ENCODE measurements at places on chromosomes 13 and 19.

DNA sequence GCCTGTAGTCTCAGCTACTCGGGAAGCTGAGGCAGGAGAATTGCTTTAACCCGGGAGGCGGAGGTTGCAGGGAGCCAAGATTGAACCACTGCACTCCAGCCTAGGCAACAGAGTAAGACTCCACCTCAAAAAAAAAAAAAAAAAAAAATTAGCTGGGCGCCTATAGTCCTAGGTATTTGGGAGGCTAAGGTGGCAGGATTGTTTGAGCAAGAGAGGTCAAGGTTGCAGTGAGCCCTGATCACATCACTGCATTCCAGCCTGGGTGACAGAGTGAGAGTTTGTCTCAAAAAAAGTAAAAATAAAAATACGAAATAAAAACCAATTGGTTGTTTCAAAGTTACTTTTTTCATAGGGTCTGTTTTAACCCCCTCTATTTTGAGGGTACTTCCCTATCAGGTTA, 1.3 kb upstream of the LMNB2 start:
- DNase-seq, result no peak

- DNase-seq, result no peak
These were observed 1.1 kb downstream of the ATP13A1 start for GRCh38 chr19:19662344-19662743.

DNA sequence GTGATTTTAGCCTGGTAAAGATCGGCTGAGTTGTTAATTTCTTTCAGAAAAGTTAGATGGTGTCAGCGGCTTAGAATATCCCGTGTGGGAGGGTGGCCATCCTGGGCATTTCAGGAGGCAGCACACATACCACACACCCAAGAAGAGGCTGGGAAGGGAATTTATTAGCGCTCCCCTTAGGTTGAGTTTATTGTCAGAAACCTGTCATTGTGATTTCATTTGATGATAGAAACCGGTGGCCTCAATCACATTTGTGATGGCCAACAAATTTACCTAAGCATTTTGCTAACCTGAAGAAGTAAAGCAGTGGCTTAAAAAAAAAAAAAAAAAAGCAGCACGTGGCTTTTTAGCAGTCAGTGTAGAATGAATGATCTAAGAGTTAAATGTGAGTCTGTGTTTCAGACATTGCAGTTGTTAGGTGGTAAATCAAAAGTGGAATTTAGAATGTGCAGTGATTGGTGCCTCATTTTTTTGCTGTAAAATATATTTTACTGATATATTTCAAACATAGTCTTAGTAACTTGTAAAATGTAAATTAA, 2.7 kb downstream of the SIPA1L3 start:
- DNase-seq, result no peak

DNA sequence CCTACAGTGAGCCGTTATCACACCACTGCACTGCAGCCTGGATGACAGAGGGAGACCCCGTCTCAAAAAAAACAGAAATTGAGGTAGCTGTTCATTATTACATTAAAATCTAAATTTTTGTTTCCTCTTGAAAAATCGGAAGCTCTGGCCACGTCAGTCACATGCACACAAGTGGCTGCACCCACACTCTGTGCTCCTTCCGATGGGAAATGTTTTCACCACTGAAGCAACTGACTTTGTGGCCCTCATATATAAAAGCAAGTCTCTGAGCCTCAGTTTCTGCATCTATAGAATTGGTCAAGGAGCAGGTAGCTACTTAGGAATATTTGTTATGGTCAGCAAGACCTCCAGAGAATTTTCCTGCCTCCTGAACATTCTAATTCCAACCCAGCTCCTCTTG, 4.5 kb downstream of the LRRC25 start:
- no peak for DNase-seq

- DNase-seq, result no peak
These were observed at the start of gene SHC2 for GRCh38 chr19:460877-461720. SHC2 (minus strand) TSS chr19:461033; CDS start chr19:460996, 37 bp downstream.

DNA sequence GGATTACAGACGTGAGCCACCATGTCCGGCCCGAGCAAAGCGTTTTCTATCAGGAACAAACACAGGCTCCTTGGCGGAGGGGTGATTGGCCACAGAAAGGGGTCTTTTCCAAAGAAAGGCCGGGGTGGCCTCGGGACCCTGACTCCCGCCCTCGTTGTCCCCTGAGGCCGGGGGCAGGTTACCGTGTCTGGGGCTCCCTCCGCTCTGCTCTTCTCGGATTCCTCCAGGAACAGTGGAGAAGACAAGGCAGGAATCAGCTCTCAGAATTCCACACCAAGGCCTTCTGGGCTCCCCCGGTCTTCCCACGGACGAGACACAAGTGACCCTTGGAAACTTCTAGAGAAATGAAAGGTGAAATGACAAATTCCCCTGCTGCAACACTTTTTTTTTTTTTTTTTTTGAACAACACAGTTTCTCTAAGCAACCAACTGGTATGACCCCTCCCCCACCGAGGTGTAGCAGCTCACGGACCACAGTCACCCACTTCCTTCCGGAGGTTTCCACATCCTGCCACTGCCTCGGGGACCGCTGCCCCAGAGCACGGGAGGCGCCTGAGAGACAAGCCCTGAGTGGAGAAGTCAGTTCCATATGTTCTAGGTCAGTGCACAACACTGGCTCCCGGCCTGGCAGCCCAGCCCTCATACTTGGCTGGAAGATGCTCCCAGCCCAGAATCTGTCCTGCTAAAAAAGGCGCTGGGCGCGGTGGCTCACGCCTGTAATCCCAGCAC, 11.0 kb downstream of the MOB3A start:
- DNase-seq, result peak; percentile 41

DNA sequence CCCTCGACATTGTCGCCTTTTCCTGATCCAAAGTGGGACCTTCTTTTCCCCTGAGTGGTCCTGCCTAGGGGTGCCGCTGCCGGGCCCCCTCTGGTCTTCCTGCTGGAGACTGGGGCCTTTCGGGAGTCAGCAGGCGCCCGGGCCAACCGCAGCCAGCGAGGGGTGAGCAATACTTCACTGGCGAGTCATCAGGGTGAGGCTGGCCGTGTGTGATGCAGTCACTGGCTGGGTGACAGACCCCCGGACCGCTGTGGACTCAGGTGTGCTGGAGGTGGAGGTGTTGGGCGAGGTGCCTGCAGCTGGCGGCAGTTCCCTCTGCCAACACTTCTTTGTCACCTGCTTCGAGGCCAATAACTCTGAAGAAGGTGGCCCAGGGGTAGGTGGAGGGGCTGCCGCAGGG, 1.5 kb upstream of the CGB5 start:
- DNase-seq, result no peak

GRCh38 chr13:75432045-75432444, 49.9 kb downstream of the TBC1D4 start:
- no peak for DNase-seq

DNA sequence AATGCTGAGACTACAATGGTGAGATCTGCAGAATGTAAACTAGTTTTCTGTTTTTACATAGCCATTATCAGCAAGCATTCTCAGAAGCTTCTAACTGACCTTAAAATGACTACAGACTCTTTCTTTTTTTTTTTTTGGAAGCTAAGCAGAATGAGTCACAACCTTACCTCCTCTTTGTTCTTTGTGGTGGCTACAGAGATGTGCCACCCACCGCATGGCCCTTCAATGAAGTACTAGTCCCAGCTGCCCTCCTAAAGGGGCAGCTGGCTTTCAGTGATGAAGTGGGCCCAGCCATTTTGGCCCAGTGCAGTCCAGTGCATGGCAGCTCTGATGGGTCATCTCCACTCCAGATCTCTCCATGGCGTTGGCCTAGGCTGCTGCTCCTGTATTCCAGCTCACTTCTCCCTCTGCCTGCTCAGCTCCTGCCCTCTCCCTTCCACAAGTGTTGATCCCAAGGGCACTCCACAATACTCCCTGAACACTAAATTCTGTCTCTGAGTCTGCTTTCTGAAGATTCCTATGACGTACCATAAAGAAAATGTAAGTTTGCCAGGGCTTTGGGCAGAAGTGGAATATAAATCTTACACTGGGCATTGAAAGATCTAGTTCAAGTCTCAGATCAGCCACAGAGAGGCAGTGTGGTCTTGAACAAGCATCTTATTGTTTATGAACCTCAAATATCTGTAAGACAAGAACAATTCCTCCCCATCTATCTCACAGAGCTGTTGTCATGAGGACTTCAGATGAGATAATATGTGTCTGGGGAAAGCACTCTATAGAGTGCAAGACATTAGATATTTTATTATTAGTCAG, 85.6 kb downstream of the RXFP2 start:
- peak; percentile 39 for DNase-seq

DNA sequence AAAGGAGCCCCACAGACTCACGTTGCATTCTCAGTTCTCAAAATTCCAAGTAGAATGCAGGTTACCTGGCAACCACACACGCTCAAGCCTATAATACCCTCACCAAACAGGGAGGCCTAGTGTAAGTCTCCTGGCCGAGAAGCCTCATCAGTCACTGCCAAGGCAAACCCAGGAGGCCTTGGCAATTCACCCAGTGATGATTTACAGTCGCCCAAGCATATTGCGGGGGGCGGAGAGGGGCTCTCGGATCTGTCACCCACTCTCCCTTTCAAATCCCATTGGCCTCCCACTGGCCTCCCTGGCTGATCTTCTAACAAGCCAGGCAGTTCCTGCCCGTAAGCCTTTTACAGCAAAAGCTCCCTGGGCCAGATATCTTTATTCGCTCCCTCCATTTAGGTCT, 1.1 kb downstream of the AKAP8L start:
- no peak for DNase-seq

GRCh38 chr19:13751436-13751835, 12.9 kb upstream of the MRI1 start:
- no peak for DNase-seq

DNA sequence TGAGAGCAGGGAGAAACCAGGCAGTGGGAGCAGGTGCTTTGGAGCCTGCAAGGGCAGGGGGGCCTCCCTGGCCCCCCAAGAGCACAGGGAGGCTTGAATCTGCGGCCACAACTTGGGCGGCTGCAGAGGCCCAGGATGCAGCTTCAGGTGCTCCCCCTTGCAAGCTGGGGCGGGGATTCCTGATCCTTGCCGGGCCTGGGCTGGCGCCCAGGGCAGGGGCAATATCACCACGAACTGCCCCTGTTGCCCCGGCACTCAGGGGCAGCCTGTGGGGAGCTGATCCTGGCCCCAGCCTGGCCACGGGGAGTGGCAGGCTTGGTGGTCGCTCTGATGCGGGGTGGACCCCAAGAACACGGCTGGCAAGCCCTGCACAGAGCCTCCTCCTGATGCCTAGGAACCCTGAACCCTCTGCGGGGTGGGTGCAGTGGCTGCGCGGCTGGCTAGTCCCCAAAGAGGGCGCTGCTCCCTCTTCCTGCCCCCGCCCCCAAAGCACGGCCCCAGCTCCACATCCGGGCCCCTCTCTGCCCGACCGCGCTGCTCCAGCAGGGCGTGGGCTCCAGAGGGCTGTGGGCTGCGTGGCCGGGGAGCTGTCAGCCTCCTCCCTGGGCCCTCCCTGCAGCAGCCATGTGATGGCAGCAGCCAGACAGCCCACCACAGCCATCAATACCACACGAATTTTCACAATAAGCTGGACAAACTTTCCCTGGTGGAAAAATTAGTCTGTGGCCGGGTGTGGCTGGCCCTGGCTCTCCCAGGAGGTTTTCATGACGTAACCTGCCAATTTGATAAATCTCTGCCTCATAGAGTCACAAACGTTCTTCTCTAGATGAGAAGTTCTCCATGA, 21.0 kb downstream of the TNFSF9 start:
- DNase-seq, result no peak

DNA sequence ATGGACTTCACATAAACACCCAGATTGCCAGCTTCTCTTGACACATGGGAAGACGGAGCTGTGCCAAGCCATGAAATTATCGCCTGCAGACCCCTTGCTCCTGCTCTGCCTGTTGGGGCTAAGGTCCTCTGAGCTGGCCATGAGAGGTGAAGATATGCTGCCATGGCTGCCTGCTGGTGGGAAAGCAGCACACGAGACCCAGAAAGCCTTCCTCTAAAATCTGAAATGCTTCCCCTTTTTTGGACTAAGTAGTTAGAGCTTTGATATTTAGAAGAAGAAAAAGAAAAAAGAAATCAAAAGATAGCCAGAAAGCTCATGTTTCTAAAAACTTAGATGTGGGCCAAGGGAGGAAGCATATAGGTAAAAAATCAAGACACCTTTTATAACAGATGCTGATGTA, 11.2 kb downstream of the WDFY2 start:
- no peak for DNase-seq

- DNase-seq, result peak; percentile 61
These were observed 85.2 kb upstream of the SPATA13 start for GRCh38 chr13:24075137-24075975.

DNA sequence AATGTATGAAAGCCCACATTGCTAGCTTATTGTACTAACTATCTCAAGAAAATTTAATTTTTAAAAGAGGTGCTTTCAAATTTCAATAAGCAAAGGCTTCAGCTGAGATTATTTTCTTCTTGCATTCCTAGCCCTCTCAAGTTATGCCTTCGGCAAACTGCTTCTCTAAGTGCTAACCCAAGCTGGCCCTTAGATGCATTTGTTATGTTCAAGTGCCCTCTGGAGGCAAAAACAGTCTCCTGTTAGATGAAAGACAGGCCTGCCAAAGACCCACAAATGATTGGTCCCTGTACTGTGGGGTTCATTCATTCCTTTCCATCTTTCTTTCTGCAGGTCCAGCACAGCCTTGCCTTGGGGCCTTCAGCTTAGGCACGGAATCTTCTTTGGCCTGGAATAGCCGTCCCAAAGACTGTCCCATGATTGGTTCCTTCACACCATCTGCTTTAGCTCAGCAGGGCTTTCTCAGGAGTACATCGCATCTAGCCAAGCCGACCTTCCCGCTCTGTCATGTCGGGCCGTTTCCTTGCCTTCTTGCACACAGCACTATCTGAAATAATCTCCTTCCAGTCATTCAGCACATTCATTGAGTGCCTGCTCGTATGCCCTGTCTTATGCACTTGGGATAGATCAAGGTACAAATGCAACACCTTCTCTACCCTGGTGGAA, 26.4 kb upstream of the TPTE2 start:
- DNase-seq, result no peak

GRCh38 chr13:98399756-98400155, 177.2 kb downstream of the STK24 start:
- no peak for DNase-seq

- no peak for DNase-seq
These were observed 472.8 kb downstream of the LIG4 start for GRCh38 chr13:107742544-107742943.

GRCh38 chr19:48558018-48558684, 6.2 kb downstream of the SULT2B1 start:
- DNase-seq, result no peak

- peak; percentile 30 for DNase-seq
These were observed 21.5 kb upstream of the GSX1 start for GRCh38 chr13:27770809-27771208.

DNA sequence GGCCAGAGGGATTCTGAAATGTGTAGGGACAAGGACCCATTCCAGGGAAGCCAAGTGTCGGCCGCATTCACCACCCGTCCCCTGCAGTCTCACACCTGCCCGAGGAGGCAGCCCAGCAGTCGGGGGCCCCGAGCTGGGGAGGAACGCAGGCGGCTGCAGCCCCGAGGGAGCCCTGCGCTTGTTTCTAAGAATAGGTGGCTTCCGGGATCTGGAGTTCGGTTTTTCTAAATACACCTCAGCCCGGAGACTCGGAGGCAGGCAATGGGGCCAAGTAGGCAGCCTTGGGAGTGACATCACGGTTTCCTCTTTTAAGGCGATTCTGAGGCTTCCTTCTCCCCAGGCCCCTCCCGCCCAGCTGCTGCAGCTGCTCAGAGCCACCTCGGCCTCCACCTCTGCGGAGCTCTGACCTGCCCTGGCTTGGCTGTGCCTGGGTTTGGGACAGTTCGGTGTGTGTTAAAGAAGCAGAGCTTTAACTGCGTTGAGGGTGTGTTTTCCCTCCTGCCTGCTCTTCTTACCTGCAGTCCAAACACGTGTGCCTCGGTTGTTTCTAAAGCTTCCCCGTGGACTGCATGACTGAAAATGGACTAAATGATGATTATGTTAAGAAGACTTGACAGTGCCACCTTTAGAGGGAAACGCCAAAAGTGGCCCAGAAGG, 80.5 kb downstream of the COL4A2 start:
- DNase-seq, result no peak
